ENCODE measurements at places on chromosomes 12 and 14. TPM values are rescaled to one million over a fixed set of nuclear protein-coding genes. Genes with fewer than 3 reads are reported as not detected.

GRCh38 chr12:32603858-32604257, 75.2 kb upstream of the DNM1L start:
- no peak for ATAC-seq

DNA sequence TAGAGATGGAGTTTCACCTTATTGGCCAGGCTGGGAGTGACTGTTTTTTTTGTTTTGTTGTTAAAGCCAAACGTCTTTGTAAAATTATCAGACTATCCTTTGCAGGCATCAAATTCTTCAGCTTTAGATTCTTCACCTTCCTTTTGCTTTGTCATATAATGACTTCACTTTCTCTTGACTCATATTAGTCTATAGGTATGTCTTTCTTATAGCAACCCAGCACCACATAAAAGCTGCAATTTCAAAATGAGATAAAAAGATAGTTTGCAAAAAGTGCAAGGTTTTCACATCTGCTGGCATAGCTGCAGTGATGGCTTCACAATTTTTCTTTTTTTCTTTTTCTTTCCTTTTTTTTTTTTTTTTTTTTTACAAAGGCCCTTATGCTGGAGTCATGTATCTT, 39.2 kb downstream of the COX16 start:
- no peak for ATAC-seq

DNA sequence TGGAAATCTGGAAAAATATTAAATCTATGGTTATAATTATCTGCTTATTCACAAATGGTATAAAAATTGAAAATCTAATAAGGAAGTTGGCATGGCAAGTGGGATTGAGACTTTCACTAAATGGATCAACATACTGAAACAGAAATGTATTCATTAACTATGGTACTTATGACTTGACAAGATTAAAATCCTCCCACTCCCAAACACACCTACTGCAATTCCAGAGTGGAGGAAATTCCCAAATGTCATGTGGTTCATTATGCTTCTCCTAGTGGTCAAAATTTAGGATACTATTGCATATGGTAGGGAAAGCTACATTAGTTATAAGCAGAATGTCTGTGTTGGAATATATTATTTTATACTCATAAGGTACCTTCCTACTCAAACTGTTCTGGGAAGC, 265.3 kb upstream of the PRICKLE1 start:
- no peak for ATAC-seq

GRCh38 chr12:57727758-57728395, 10.7 kb downstream of the AGAP2 start:
- ATAC-seq, result no peak

GRCh38 chr12:49582850-49583249, 14.9 kb upstream of the MCRS1 start:
- ATAC-seq, result no peak

DNA sequence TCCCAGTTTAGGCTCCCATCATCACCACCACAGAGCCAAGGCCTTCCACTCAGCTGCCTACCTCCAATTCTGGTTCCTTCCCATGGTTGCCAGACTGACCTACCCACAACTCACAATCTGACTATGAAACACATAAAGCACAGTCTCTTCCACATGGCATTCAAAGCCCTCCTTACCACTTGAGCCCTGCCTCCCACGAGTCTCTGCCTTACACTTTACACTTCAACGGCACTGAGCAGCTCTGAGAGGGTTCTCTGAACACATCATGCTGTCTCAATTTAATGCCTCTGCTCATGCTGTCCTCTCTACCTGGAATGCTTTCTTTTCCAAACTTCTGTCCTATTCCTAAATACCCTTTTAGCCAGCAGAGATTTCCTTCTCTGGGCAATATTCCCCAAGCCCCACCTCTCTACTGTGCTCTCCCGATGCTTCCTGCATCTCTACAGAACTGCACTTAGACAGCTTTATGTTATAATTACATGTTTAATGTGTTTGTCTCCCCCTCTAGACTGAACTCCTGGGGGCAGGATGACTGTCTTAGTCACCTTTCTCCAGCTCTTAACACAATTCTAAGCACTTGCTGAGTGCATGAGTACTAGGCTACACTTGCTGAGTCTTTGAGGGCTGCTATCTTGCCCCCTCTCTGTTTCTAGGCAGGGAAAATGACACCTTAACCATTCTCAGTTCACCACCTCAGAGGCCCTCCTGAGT, 23.5 kb downstream of the FMNL3 start:
- no peak for ATAC-seq

GRCh38 chr12:32558903-32559302, 120.2 kb upstream of the DNM1L start:
- no peak for ATAC-seq

IGF1 gene
- 2.2 TPM for total RNA-seq

SLC10A1 gene
- 1.1 TPM for total RNA-seq

FGF6 gene
- not detected for total RNA-seq

All from motor neuron (in vitro differentiated cells).